CD4-positive, alpha-beta T cell treated with Interleukin-12 subunit alpha and Interleukin-12 subunit beta, for 1 hour (primary cell): ENCODE measurements at places on chromosomes 7 and 10.

DNA sequence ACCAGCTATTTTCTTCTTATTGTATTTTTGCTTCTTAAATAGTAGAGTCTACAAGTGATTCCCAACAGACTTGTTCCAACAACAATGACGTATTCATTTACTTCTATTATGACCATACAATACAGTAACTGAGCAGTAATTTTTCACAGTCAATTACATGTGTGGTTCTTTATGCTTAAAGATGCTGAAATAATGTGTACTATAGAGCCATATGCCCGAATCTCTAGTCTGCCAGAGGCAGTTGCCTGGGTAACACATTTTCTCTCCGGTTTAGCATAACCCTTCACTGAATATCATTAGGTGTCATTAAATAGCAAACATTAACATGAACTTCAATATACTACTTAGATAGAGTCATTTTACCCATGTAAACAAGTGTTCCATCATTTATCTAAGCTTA is 75.0 kb downstream of the SLC25A13 start:
- no peak for DNase-seq

- no peak for DNase-seq
These were observed 20.7 kb downstream of the MET start for GRCh38 chr7:116692401-116693308.

- peak; percentile 5 for DNase-seq
These were observed 287 bp downstream of the DCLRE1A start for GRCh38 chr10:113853578-113854012.

DNA sequence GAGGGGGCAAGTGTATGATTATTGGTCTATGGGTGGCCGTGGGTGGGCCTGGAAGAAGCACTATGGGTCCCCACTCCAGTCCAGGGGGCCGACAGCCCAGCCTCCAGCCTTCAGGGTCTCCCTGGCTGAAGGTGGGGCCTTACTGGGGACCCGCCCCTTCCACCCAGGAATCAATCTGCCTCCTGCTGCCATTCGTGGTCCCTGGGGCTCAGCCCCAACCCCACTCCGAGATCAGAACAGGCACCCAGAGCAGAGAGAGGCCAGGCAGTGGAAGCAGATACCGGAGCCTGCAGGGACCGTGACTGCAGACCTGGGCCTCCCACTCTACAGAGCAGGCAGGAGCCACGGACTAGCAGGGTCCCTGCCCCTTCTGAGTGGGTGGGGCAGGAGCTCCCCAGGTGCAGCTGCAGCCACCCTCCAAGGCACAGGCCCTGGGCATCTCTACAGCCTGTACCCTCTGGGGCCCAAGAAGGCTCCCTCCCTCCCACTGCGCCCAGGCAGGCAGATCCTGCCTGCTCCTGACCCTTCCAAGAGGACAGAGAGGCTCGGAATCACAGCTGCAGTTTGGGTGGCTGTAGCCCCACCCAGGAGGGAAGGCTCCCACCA is 13.6 kb upstream of the FOXL3 start:
- DNase-seq = no peak

- DNase-seq = no peak
These were observed 73.2 kb downstream of the GPR37 start for GRCh38 chr7:124692425-124692824.

DNA sequence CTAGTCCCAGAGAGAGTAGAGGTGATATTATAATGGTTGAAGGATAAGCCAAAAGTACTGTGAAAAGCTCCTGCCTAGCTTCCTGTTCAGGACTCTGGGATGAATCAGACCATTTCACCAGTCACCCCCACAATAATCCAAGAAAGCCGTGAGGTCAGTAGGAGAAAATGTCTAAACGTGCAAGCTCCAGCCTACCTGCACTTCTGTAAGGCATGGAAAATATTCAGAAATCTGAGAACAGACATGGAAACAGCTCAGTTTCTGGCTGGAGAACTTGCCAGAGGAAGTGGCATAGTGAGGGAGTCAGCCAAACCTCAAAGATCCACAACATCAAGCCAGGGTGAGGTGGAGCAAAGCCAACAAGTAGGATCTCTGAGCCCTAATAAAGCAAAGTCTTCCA is 58.2 kb downstream of the ELAPOR2 start:
- DNase-seq = no peak

GRCh38 chr7:107746006-107746405 is 2.1 kb downstream of the CBLL1 start:
- no peak for DNase-seq

DNA sequence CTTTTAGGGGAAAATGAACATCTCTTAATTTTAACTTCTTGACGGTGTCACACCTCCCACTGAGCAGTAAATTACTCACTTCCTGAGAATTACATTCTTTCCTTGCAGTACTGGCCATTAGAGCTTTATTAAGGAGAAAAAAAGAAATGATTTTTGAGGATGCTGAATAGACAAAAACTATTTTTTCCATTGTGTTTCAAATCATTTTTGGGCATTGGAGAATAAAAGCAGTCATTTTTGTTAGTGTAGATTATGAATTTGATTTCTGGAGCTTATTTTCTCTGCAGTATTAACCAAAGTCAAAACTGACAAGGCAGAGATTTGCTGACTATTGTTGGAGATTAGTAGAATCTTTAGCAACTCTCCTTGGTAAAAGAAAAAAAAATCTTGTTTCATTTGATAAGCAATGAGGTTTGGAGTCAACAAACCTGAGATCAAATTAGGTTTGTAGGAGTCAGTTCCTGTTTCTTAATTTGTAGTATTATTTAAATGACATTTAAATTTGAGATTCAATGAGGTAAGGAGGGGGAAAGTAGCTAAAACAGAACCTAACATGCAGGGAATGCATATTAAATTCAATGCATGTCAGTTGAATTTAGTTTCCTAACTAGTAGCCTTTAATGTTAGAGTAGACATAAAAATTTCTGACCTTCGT is 70.6 kb downstream of the AP3M1 start:
- DNase-seq = no peak

- no peak for DNase-seq
These were observed 29.6 kb downstream of the FGFBP3 start for GRCh38 chr10:91879515-91880170.

DNA sequence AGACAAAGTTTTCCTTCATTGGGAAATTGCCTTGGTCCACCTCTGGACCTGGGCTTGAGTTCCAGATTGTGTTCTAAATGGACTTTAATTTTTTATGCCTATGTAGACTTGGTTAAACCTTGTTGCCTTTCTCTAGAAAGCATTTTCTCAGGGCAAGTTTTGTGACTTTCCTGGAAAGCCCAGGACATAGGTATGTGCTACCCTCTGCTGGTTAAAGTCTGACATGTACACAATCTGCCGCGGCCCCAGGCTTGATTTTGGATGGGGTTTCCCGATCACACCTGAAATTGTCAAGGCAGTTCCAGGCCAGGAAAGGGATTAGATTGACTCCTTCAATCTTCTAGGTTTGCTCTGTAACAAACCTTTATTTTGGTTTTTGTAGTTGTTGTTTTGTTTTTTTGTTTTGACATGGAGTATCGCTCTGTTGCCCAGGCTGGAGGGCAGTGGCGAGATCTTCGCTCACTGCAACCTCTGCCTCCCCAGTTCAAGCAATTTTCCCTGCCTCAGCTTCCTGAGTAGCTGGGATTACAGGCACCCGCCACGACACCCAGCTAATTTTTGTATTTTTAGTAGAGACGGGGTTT is 14.1 kb upstream of the AKR1B10 start:
- DNase-seq = peak; percentile 30

GRCh38 chr10:45147000-45147399 is 146.3 kb downstream of the ZNF22 start:
- DNase-seq = no peak

DNA sequence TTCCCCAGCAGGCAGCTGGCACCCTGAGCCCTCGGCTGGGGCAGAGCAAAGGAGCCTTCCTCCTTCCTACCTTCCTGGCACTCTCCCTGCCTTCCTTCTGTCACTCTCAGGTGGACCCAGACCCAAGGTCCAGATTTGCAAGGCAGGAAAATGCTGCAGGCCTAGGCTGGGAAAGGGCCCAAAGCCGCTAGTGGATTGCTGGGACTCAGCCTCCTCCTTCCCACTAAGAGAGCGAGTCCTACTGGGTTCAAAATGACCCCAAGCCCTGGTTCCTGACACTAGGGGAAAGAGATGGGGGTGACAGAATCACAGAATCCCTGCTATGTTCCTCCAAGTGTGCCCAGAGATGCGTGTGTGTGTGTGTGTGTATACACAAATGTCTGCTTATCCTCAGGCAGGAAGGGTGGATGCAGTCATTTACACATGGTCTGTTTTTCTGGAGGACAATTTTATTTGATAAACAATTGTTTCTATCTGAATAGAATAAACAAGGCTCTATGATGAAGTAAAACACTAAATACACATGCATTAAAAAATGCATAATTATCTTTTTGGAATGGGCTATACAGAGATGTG is 1.3 kb upstream of the PLAU start:
- DNase-seq = no peak

DNA sequence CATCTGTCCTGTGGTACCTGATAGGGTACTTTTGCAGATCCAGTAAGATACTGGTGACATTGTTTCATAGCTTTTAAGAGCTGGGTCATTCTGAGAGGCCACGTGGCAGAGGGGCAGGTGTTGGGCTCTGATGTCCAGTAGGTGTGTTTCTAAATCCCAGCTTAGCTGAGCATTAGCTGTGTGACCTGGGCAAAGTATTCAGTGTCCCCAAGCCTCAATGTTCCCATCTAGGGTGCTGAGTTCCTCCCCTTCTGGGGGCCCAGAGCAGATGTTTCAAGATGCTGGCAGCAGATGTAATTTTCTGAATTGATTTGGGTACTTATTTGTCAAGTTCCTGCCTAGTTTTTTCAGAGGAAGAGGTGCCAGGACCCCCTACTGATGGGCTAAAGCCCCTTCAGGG is 52.9 kb downstream of the NEURL1 start:
- no peak for DNase-seq
